Large intestine (tissue), 12 donors: ENCODE measurements at places on chromosomes 12 and 14. TPM values are rescaled to one million over a fixed set of nuclear protein-coding genes. Genes with fewer than 3 reads are reported as not detected.

DNA sequence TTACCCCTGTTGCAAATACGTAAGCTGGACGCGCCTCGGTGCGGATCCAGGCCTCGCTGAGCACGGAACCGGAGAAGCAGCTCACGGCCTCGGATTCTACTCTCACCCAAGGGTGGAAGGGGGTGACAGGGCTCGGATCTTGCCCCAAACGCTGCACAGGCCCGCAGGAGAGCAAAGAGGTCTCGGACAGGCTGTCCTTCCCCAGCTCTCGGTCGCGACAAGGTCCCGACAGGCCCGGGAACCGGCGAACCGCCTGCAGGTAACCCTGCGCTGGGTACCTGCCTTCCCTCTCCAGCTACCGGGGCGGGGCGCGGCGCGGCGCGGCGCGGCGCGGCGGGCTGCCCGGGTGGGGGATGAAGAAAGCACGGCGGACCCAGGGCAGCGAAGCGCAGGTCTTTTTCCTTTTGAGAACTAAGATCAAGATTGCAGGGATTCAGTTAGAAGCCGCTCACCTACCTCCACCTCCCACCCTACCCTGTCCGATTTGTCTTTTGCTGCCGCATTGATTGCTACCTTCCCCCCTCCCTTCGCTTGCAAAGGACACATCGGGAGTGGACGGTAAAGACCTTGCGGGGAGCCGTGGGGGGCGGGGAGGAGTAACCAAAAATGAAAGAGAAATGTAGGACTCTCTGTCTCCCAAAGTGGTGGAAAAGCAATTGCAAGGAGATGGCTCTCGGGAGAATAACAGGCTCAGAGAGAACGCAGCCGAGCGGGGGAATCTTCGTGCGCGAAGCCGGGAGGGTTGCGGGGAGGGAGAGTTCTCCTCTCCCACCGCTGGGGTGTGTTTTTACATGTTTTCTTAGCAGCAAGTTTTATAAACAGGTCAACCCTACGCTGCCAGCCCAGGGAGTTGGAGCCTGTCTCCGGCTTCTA is 8.4 kb upstream of the TBX3 start:
- H3K4me1 ChIP-seq = peaks cover 8% of the 10 kb centered on the region
- peaks cover 98% of the 10 kb centered on the region for H3K27me3 ChIP-seq
- H3K27ac ChIP-seq = peak overlapping the region; percentile 6
- H3K36me3 ChIP-seq = no peaks in the 10 kb centered on the region
- peak; percentile 42 for DNase-seq

DNA sequence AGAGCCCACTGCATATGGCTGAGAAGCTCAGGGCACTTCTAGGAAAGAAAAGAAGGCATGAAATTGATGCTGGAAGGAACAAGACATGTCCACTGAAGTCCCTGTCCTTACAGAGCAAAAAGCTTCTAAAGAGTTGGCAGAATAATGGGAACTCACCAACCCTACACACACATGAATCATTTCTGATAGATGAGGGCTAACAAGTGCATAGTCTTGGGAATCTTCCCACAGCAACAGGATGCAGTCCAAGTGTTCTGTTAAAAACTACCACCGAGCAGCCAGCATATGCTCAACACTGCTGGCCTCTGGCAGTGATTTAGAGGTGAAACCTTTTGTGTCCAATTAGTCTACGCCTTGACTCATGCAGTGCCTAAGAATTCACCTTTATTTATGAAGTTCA is 44.8 kb downstream of the RHOJ start:
- H3K27me3 ChIP-seq = no peaks in the 10 kb centered on the region
- DNase-seq = no peak
- no peak overlapping the region for H3K4me3 ChIP-seq
- H3K4me1 ChIP-seq = no peaks in the 10 kb centered on the region

SOX5 gene
- 3.5 TPM for polyA plus RNA-seq

SCARB1 gene
- polyA plus RNA-seq = 167 TPM

KRT78 gene
- polyA plus RNA-seq = not detected
